ENCODE measurements at places on chromosomes 7 and 10.

DNA sequence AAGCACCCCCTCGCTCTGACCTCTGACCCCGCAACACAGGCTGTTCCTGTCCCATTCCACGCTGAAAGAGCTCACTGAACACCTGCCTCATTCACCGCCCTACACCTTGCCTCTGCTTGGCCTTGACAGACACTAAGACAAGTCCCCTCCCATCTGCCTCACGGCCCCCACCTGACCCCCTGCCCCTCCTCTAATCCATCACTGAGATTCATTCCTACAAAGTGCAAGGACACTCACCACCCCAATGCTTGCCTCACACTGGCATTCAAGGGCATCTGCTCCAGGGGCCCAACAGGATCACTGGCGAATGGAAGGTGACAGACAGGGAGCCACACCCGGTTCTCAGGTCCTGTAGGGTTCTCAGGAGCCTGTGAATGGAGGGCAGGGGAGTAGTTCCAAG lies 68.1 kb upstream of the NANOS1 start:
- no peak for DNase-seq

DNA sequence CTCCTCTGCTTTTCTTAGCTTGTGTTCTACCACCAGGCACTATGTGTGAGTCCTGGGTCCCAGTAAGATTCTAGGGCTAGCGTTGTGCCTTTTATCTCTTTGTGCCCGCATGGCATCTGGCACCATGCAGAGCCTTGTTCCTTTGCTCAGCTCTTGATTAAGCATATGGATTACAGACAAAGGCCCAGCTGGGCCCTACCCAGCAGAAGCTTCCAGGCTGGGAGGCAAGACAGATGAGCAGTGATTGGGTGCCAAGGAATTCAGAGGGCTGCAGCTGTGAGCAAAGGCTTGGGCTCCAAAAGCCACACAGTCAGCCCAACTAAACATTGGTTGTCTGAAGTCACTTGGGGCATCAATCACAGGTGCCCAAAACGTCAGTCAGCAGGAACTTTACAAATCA lies 2.0 kb downstream of the ACSM6 start:
- no peak for DNase-seq

GRCh38 chr10:78628976-78629375 lies 439.8 kb upstream of the ZMIZ1 start:
- DNase-seq = no peak

GRCh38 chr7:102843850-102844249 lies 69.0 kb upstream of the LRRC17 start:
- DNase-seq = no peak

DNA sequence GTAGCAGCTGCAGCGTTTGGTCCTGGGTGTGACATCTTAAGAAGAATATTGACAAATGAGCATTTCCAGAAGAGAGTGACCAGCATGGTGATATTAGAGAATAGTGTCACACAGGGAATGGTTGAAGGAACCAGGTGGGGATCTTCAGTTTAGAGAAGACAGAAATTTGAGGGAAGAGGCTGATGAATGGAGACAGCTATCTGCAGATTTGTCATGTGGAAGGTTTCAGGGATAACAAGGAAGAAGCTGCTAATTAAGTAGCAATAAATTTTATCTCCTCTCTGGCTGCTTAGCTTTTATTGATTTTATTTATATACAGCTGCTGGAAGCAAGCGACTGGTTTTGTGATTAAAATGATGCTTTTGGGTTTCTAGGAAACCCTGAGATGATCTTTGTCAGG lies 26.0 kb downstream of the SDK1 start:
- DNase-seq = no peak

DNA sequence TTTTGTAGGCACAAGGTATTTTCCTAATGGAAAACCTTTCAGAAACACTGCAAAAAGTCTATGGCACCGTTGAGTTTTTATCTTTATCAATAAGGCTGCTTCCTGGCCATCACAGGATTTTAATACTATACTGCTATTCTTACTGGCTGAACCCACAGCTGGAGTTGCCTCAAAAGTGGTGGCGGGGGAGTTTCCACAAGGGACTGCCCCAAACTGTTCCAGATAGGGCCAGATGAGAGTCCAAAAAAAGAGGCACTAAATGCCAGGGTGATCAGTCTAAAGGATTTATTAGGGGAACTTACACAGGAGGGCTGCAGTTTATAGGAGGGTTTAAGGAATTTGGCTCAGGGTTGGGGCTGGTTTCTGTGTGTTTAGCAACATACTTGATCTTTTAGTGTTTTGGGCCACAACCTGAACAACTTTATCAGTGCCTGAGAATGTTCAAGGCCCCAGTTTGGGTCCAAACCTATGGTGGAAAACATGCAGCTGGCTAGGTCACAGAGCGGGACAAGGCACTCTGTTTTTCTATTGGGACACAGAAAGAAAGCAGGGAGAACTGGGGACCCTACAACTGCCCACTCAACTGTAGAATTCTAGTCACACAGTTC lies 41.4 kb downstream of the STAM start:
- no peak for DNase-seq

- DNase-seq = no peak
Observed at GRCh38 chr7:121456785-121457359, 60.8 kb upstream of the FAM3C start.

DNA sequence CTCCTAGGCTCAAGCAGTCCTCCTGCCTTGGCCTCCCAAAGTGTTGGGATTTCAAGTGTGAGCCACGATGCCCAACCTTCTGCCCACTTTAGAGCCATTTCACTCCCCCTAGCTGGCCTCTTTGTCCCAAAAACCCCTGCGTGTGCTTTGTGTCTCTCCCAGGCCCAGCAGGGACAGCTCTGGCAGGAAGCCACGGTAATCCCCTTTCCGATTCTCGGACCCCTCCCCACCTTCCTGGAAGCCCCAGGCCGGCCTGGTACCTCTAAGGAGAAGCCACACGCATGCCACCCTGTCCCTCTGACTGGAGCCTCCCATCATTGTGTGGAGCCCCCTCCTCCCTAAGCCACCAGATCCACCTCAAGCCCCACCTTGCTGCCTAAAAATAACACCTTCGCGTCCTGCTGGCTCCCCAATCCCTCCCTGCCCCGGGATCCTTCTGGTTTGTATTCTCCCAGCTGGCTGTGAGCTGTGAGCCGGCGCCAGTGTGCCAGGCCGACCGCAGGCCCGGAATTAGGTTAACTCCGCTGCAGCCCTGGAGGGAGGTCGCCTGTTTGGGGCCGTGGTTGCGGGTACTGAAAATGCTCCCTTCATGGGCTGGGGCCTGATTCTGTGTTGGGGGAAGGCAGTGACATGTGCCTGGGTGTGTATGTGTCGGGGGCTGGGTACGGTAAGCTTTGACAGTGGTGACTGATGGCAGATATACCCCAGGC lies 16.4 kb upstream of the SRRM3 start:
- DNase-seq = no peak

DNA sequence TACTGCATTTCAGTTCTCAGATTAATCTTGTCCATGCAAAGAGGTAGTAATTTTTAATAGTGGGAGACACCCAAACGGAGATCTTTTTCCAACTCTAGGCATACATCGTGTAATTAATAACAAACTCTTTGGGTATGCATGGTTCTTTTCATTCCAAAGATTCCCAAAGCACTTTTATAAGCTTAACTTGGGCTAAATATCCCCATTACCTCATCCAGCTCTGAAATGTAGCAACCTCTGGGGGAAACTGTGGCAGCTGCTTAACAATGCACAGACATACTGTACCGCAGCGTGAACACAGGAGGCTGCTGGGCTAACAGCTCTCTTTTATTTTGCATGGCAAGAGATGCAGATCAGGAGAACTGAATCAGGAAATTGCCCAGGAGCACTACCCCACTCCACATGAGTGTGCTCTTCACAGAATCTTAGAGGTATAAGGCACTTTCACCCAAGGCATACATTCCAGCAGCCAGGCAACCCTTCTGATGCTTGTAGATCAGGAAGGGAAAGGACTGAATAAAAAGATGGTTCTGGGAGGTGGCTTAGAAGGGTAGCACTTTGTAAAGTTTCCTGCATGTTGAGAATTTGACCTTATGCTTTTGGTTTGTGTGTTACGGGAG lies 114.4 kb upstream of the GLI3 start:
- no peak for DNase-seq

DNA sequence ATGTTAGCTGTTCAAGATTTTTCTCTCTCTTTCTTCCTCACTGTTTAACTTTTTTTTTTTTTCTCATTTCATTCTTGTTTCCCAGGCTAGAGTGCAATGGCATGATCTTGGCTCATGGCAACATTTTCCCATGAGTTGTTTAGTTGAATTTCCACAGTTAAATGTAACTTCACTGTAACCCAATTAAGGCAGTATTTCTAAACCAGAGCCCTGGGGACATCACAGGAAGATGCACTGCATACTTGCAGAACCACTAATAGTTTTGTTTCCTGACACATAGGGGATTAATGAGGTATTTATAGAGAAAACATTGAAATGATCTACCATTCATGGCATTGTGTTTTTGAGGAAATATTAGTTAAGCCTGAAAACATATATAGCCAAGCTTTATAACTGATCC lies 795.6 kb upstream of the GHITM start:
- no peak for DNase-seq
